ENCODE measurements at places on chromosomes 2 and 18. TPM values are rescaled to one million over a fixed set of nuclear protein-coding genes. Genes with fewer than 3 reads are reported as not detected.

- H3K36me3 ChIP-seq, result peaks cover 26% of the 10 kb centered on the region
- DNase-seq, result no peak
- peaks cover 59% of the 10 kb centered on the region for H3K4me1 ChIP-seq
- H3K4me3 ChIP-seq, result peak overlapping the region; percentile 8
- H3K27ac ChIP-seq, result peak overlapping the region; percentile 68
- no peaks in the 10 kb centered on the region for H3K27me3 ChIP-seq
Observed at GRCh38 chr2:233429175-233429897, 75.0 kb downstream of the DGKD start.

- no peaks in the 10 kb centered on the region for H3K4me1 ChIP-seq
- H3K4me3 ChIP-seq, result no peak overlapping the region
- H3K36me3 ChIP-seq, result no peaks in the 10 kb centered on the region
- no peak for DNase-seq
Observed at GRCh38 chr2:89763254-89763580, 1071.7 kb downstream of the RPIA start.

DNA sequence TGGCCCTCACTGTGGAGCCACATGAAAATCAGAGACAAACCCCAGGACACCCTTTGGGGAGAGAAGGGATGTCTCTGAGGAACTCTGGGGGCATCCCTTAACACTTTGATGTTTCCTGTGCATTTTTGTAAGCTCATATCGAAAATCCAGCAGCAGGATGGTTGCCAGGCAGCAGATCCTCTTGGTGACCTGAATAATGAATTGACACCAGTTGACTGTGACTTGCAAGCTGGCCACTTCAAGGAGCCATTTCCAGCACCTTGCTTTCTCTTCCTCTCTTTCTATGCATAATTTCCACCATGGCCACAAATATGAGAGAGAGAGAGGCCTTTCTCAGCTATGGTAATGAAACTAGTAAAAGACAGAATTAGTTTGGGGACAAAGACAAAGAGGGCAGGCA is 91.7 kb downstream of the NRP2 start:
- H3K4me3 ChIP-seq, result no peak overlapping the region
- H3K27me3 ChIP-seq, result no peaks in the 10 kb centered on the region
- no peak for DNase-seq
- H3K27ac ChIP-seq, result no peak overlapping the region
- peaks cover 34% of the 10 kb centered on the region for H3K4me1 ChIP-seq
- H3K36me3 ChIP-seq, result no peaks in the 10 kb centered on the region

- H3K4me1 ChIP-seq, result peaks cover 25% of the 10 kb centered on the region
- no peak for DNase-seq
- H3K36me3 ChIP-seq, result peaks cover 10% of the 10 kb centered on the region
- H3K27me3 ChIP-seq, result no peaks in the 10 kb centered on the region
Observed at GRCh38 chr2:230218421-230218820, 1.4 kb downstream of the SP110 start.

DNA sequence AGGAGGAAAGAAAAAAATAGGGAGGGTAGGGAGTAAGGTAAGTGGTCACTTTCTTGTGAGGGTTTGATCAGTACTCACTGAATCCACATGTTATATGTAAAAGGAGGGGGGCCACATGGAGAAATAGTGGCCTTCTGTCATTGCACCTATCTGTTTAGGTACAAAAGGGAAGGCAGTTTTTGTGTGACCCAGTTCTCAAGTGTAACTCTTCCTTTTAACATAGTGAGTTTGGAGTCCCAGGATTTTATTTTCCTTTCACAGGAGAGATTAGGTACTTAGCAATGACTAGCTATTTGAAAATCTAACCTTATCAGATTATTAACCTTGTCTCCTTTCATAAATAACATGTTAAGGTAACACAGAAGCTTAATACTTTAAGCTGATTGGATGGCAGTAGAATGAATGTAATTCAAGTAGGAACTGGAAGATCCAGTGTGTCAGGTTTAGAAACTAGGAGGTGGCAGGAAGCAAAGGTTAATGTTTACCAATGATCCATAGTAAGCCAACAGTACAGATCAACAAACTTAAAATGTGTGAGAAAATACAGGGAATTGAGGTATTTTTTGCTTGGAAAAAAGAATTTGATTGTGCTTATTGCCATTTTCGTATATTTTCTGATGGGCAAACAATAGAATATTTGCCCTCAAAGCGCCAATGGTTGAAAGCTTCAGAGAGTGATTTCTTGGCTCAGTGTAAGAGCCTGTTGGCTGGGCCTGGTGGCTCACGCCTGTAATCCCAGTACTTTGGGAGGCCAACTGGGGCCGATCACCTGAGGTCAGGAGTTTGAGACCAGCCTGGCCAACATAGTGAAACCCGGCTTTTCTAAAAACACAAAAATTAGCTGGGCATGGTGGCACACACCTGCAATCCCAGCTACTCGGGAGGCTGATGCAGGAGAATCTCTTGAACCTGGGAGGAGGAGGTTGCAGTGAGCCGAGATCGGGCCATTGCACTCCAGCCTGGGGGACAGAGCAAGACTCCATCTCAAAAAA is 11.3 kb downstream of the HNMT start:
- H3K27ac ChIP-seq, result no peak overlapping the region
- H3K4me1 ChIP-seq, result no peaks in the 10 kb centered on the region
- no peaks in the 10 kb centered on the region for H3K27me3 ChIP-seq
- no peak overlapping the region for H3K4me3 ChIP-seq
- DNase-seq, result no peak

DNA sequence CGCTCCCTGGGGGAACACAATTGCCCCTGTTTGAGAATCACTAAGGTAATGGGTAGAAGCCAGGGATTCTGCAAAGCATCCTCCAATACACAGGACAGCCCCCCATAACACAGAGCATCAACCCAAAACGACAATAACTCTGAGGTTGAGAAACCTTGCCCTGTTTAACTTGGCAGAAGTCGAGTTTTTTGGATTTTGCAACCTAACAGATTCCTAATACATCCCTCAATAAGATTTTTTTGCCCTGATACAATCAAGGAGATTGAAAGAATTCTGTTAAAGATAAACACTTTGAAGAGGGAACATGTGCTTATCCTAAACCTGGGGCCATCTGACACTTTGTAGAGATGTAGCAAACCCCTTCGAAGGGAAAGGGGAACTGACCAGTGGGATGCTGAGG is 92.5 kb upstream of the ZNF532 start:
- peaks cover 19% of the 10 kb centered on the region for H3K4me1 ChIP-seq
- DNase-seq, result no peak
- H3K27ac ChIP-seq, result no peak overlapping the region
- no peak overlapping the region for H3K4me3 ChIP-seq

DNA sequence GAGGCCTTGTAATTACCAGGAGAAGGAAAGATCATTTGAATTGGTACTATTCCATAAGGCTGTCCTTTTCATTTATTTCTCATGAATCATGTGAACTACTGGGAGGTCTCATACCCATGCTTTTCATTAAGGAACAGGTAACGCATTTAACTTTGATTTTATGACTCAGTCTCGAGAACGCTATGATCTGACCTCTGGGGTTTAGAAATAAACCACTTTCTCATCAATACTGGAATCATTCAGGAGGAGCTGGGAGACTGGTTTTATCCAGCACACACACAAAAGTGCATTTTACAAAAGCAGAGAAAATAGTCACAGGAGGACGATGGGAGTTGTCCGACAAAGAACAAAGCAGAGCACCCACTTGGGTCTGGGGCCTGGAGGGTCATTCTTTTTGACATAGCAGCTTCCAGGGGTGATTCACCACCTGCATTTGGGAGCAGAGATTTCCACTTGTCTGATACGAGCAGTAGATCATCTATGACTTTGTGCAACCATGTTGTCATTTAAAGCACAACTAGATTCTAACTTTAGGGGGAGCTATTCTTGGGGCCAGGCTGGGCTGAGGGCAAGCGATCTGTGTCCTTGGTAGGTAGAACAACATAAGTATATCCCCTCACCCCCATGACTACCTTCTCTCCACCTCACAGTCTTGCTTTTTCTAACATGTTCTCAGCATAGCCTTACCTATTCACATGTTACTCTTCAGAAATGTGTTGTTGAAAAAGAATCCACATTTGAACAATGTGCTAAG is 95.9 kb upstream of the SCG2 start:
- peaks cover 49% of the 10 kb centered on the region for H3K4me1 ChIP-seq
- peak overlapping the region; percentile 79 for H3K27ac ChIP-seq

- peaks cover 16% of the 10 kb centered on the region for H3K27me3 ChIP-seq
- no peak overlapping the region for H3K4me3 ChIP-seq
- no peaks in the 10 kb centered on the region for H3K4me1 ChIP-seq
- H3K36me3 ChIP-seq, result no peaks in the 10 kb centered on the region
Observed at GRCh38 chr2:24429197-24430074, 61.6 kb upstream of the NCOA1 start.

- H3K4me3 ChIP-seq, result no peak overlapping the region
- H3K27ac ChIP-seq, result peak overlapping the region; percentile 41
- no peaks in the 10 kb centered on the region for H3K27me3 ChIP-seq
- peaks cover 57% of the 10 kb centered on the region for H3K4me1 ChIP-seq
- no peak for DNase-seq
- peaks cover 5% of the 10 kb centered on the region for H3K36me3 ChIP-seq
Observed at GRCh38 chr2:43106559-43107527, 119.6 kb downstream of the ZFP36L2 start.

DNA sequence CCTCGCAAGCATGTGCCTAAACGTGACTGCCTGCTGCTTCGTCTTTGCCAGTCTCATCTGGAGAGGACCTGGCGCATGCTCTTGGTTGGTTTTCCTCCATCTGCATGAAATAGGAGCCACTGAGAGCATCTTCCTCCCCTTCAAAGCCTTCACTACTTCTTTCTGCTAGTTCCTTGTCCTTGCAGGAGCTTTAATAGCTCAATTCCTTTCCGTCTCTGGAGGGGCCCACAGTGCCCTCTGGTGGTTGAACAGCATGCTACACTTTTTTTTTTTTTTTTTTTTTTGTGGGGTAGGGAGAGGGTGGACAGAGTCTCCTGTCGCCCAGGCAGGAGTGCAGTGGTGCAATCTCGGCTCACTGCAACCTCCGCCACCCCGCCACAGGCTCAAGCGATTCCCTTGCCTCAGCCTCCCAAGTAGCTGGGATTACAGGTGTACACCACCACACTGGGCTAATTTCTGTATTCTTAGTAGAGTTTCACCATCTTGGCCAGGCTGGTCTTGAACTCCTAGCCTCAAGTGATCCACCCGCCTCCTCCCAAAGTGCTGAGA is 59.6 kb downstream of the SP110 start:
- peaks cover 12% of the 10 kb centered on the region for H3K4me1 ChIP-seq
- no peaks in the 10 kb centered on the region for H3K36me3 ChIP-seq
- H3K4me3 ChIP-seq, result no peak overlapping the region

GRCh38 chr18:14919666-14920065 is 171.7 kb downstream of the ANKRD30B start:
- H3K4me1 ChIP-seq, result no peaks in the 10 kb centered on the region
- no peak overlapping the region for H3K4me3 ChIP-seq
- H3K27ac ChIP-seq, result no peak overlapping the region
- peaks cover 3% of the 10 kb centered on the region for H3K27me3 ChIP-seq
- H3K36me3 ChIP-seq, result peaks cover 6% of the 10 kb centered on the region

DNA sequence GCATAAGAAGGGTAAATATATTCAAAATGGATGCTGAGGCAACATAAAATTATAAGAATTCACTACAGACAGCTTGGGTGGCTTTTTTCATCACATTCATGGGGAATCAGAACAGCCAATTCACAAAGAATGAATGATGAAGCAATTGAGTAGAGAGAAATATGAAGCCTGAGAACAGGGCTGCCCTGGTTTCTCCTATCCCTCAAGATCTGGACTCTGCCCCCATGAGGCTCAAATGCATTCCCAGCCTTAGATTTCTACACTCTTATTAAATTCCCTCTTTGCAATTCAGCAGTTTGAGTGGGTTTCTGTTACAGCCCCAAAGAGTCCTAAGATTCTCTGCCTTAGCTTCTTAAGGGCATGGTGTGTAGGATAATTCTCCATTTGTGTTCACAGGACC is 172.5 kb downstream of the MAIP1 start:
- no peaks in the 10 kb centered on the region for H3K36me3 ChIP-seq
- no peak overlapping the region for H3K4me3 ChIP-seq
- H3K27me3 ChIP-seq, result no peaks in the 10 kb centered on the region
- peak; percentile 4 for DNase-seq
- peaks cover 5% of the 10 kb centered on the region for H3K4me1 ChIP-seq
- H3K27ac ChIP-seq, result no peak overlapping the region

GRCh38 chr2:44120428-44120827 is 48.2 kb upstream of the PPM1B start:
- no peaks in the 10 kb centered on the region for H3K36me3 ChIP-seq
- peak; percentile 92 for DNase-seq
- H3K4me3 ChIP-seq, result no peak overlapping the region
- peak overlapping the region; percentile 51 for H3K27ac ChIP-seq
- peaks cover 27% of the 10 kb centered on the region for H3K4me1 ChIP-seq

- H3K36me3 ChIP-seq, result no peaks in the 10 kb centered on the region
- H3K27ac ChIP-seq, result peak overlapping the region; percentile 94
- DNase-seq, result peak; percentile 53
Observed at GRCh38 chr2:84494070-84494469, 22.2 kb upstream of the DNAH6 start.

GRCh38 chr2:238019962-238020361 is 40.8 kb upstream of the SCLY start:
- no peak for DNase-seq
- H3K4me3 ChIP-seq, result no peak overlapping the region
- peaks cover 15% of the 10 kb centered on the region for H3K4me1 ChIP-seq
- H3K27ac ChIP-seq, result no peak overlapping the region
- peaks cover 12% of the 10 kb centered on the region for H3K36me3 ChIP-seq
- no peaks in the 10 kb centered on the region for H3K27me3 ChIP-seq

GRCh38 chr2:219198974-219199373 is 7.6 kb upstream of the ZFAND2B start:
- DNase-seq, result no peak
- H3K27ac ChIP-seq, result no peak overlapping the region
- no peaks in the 10 kb centered on the region for H3K4me1 ChIP-seq

DNA sequence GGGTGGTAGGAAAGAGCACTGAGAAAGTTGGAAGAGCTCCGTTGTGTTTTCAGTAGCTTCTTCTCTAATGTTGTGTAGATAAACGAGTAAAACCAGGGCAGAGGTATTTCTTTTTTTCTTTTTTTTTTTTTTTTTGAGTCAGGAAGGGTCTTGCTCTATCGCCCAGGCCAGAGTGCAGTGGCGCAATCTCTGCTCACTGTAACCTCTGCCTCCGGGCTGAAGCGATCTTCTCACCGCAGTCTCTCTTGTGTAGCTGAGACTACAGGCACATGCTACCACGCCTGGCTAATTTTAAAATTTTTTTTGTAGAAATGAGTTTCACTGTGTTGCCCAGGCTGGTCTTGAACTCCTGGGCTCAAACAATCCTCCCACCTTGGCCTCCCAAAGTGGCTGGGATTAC is 6.6 kb downstream of the GRHL1 start:
- DNase-seq, result no peak
- H3K27me3 ChIP-seq, result peaks cover 5% of the 10 kb centered on the region
- H3K27ac ChIP-seq, result no peak overlapping the region
- H3K4me3 ChIP-seq, result no peak overlapping the region
- no peaks in the 10 kb centered on the region for H3K4me1 ChIP-seq

- no peak overlapping the region for H3K27ac ChIP-seq
- H3K36me3 ChIP-seq, result no peaks in the 10 kb centered on the region
- DNase-seq, result no peak
- peaks cover 1% of the 10 kb centered on the region for H3K27me3 ChIP-seq
- H3K4me3 ChIP-seq, result peak overlapping the region; percentile 96
Observed at GRCh38 chr2:10305715-10306114, 3.0 kb downstream of the HPCAL1 start.

Gene NEU4
- total RNA-seq, result not detected

Gene MLPH
- total RNA-seq, result 43.8 TPM

Gene OSBPL1A
- 6.2 TPM for total RNA-seq

Gene DOK6
- total RNA-seq, result not detected

Gene GKN2
- total RNA-seq, result not detected

Gene SLC25A12
- total RNA-seq, result 17.8 TPM

Gene LDLRAD4
- total RNA-seq, result not detected
